ENCODE measurements at places on chromosomes 6 and 20. TPM values are rescaled to one million over a fixed set of nuclear protein-coding genes. Genes with fewer than 3 reads are reported as not detected.

DEFB132 gene
- polyA plus RNA-seq = not detected

DNA sequence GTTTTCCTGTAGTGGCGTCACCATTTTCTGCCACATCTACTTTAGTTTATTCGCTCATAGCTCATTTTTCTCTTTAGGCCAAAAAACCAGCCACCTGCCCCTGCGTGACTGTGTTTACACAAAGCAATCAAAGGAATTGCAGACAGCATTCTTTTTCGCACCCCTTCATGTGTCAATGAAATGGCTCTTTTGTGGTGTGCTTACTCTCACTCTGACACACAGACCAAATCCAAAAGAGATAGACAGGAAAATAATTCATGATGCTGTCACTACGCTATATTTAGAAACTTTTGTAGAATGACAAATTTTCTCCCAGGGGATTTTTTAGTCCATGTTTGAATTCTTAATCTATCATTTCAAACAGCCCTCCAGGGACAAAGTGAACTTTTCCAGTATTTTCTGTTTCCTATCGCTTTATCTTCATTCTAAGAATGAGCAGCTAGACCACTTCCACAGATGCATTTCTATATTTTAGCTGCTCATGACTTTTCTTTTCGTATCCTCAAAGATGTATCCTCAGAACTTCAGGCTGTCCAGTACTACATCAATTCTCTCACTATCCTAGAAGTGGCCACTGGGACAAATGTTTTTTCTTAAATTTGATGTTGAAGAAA lies 37.9 kb upstream of the KHDRBS2 start:
- no peak for DNase-seq

DNA sequence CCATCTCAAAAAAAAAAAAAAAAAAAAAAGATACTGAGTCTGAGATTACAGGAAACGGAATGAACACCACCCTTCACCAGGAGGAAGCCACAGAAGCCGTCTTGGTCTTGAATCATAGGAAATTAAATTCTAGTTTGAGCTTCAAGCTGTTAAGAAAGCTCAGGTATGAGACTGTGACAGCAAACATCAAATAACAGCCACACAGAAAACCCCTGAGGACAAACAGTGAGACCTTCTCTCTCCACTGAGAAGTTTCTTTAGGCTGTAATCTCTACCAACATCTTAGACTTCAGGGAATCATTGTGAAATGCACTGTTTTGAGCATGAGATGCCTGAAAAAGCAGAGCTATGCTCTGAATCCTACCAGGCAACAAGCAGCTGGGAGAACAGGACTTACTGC lies 30.8 kb downstream of the PDE10A start:
- no peak for DNase-seq

DNA sequence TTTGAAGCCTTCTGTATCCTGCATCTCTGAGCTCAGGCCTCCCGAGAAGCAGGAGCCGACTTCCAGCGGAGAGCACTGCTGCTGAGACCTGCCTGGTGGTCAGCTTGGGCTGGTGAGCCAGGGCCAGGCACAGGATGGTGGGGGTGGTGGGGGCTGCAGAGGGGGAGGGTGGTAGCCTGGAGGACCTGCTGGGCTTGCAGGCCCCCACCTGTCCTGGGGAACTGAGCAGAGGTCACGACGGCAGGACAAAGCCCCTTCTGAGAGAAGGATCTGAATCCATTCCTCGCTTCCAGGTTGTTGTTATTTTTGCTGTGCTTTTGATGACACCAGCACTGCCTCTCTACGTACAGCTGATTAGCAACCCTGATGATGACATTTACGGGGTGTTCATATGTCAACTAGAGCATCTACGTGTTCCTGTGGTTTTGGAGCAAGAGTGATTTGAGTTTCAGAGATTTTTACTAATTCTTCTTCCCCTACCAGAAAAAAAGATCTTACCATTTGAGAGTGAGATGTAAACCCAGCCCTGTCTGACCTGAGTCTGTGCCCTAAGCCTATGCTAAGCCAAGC lies 35.7 kb upstream of the CD93 start:
- DNase-seq = no peak

- DNase-seq = no peak
Measured at GRCh38 chr6:131061041-131061750, 1.8 kb downstream of the EPB41L2 start.

LHFPL5 gene
- not detected for polyA plus RNA-seq

DNA sequence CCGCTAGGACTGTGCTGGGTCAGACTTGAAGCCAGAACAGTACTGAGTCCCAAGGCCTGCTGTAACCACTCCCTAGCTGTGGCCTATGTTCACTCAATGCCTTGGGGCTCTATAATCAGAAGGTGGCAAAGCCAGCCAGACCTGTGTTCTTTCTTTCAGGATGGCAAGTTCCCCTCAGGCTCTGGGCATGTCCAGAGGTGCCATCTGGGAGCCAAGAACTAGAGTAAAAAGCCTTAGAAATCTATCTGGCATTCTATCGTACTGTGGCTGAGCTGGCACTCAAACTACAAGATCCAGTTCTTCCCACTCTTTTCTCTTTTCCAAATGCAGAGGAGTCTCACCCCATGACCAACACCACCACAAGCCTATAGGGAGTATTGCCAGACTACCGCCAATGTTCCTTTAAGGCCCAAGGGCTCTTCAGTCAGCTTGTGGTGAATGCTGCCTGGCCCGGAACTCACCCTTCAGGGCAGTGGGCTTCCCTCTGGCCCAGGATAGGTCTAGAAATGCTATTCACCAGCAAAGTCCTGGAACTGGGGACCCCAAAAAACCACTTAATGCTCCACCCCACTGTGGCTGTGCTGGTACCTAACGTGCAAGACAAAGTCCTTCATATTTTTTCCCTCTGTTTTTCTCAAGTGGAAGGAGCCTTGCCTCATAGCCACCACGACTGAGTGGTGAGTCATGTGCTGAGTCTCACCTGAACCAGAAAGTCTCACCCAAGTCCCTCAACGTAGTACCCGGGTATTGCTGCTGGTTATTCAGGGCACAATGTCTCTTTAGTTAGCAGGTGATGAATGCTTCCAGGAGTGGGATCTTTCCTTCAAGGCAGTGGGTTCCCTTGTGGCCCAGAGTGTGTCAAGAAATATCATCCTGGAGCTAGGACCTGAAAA lies 8.6 kb upstream of the SIRPB2 start:
- no peak for DNase-seq

KCNK5 gene
- polyA plus RNA-seq = 1.5 TPM

- no peak for DNase-seq
Measured at GRCh38 chr6:158743033-158743651, 76.0 kb downstream of the EZR start.

- DNase-seq = no peak
Measured at GRCh38 chr6:170159022-170159965, 131.6 kb downstream of the DLL1 start.

ITPA gene
- 45.6 TPM for polyA plus RNA-seq

SUMO4 gene
- polyA plus RNA-seq = 0.53 TPM

GRCh38 chr6:43021270-43022047 lies at the start of gene RRP36:
Gene RRP36 (plus strand): TSS chr6:43021623. CDS start chr6:43021655, 32 bp downstream.
- no peak for DNase-seq

SIRPB2 gene
- polyA plus RNA-seq = 1.6 TPM

All from forelimb muscle (tissue), 1 donor.